ENCODE measurements at places on chromosomes 12 and 14. TPM values are rescaled to one million over a fixed set of nuclear protein-coding genes. Genes with fewer than 3 reads are reported as not detected.

Gene PTPN6
- total RNA-seq, result 2.2 TPM

Gene SMIM41
- total RNA-seq, result not detected

- DNase-seq, result no peak
Measured at GRCh38 chr14:93981316-93982229, 5.2 kb upstream of the ASB2 start.

GRCh38 chr14:93299416-93299815, 33.4 kb downstream of the BTBD7 start:
- DNase-seq, result no peak

DNA sequence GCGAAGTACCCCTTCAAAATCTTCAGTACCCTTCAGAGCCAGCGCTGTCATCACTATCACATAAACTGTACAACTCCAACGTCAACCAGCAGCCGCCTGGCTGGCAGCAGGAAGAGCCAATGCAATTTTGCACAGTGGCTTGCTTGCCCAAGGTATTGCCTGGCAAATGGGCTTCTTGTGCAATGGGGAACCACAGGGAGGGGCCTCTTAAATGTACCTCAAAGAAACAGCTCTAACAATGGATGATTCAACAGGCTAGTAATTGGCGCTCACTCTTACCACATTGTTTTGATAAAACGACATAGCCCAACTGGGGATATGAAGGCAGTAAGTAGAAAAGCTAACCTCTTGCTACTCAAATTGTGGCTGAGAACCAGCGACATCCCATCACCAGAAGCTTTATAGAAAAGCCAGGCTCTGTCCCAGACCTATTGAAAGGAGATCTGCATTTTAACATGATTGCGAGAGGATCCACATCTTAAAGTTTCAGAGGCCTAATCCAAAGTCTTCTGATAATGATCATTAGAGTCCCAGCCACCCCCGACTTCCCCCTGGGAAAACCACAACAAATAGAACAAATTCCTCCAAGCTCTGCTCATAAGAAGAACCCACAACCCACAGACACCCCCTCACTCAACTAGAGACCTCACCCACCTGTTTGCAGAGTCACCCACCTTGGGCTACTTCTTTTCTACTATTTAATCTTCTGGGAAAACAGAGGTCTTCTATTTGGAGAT, 125.3 kb upstream of the HIF1A start:
- no peak for DNase-seq

- peak; percentile 67 for DNase-seq
Measured at GRCh38 chr14:95294834-95295599, 24.7 kb downstream of the CLMN start.

GRCh38 chr14:91374879-91375702, 42.5 kb downstream of the CCDC88C start:
- no peak for DNase-seq

DNA sequence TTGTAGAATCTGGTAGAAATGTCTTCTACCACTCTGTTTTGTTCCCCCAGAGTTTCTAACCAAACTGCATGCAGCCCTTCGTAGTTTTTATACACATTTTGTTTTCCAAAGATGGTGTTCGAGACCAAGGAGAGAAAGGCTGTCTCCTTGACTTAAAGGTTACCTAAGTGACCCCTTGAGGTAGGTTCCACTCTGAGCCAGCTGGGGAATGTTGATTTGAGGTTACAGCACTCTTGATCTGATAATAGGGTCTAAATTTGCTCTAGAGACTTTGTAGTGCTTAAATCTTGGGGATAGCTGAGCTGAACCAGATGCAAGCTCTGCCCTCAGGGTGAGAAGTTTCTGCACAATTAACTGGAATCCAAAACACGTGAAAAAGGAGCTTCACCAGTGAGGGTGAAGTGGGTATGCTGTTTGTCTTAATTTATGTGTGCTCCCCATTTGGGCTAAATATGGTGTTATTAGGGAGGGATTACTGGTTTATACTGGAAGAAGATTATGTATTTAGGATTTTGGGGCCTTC, 3.1 kb downstream of the TMBIM6 start:
- no peak for DNase-seq

DNA sequence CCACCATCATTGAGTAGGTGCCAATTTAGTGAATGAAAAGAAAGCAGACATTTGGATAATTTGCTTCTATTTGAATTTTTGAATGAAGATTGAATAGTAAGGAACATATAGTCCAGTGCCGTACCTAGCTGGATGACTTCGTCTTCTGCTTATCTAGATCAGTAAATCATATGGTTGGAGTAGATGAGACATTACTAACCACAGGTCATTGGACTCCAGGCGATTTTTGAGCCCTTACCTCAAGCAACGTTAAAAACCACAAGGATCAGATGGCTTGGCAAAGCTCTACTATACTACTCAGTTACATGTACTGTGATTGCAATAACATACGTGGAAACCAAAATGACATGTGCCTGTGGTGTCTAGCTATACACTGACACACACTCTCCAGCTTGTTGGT, 1.7 kb upstream of the SPATS2 start:
- DNase-seq, result peak; percentile 41

Data from lung microvascular endothelial cell (primary cell).